ENCODE measurements at places on chromosomes 2 and 18.

GRCh38 chr18:2932247-2933181, 80.4 kb downstream of the LPIN2 start:
- DNase-seq = peak; percentile 72

DNA sequence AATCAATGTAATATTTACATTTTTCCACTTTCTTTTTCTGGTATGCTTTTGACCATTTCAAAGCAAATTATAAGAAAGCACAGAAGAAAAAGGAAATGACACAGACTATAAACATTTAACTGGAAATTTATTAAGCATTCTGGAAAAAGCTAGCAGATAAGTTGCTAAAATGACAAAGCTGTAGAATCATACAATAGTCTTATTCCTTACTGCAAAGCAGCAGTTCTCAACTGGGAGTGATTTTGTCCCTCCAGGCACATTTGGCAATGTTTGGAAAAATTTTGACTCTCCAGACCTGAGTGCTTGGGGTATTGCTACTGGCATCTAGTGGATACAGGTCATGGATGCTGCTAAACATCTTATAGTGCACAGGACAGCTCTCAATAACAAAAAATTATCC, 75.1 kb downstream of the MBD5 start:
- DNase-seq = no peak

- DNase-seq = no peak
Measured at GRCh38 chr2:186884587-186884986, 35.6 kb upstream of the ZSWIM2 start.

- DNase-seq = no peak
Measured at GRCh38 chr18:33755931-33756560, 178.0 kb downstream of the ASXL3 start.

- DNase-seq = no peak
Measured at GRCh38 chr2:17133052-17133671, 385.1 kb downstream of the RAD51AP2 start.

DNA sequence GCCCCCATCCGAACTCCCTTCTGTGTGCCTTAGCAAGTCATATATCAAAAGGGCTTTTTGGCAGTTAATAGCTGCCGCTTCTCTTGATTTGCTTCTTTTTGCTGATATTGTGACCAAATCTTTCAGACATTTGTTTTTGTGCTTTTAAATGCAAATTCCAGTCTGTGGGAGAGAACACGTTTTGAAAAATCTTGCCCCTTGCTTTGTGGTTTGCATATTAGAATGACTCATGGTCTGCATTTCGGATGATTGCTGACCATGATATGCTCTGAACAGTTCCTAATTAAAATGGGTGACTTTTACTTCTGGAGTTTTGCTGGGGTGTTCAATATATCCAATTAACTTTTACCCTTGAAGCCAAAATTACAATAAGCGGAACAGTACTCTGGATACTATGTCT, 58.2 kb upstream of the ST6GAL2 start:
- no peak for DNase-seq

DNA sequence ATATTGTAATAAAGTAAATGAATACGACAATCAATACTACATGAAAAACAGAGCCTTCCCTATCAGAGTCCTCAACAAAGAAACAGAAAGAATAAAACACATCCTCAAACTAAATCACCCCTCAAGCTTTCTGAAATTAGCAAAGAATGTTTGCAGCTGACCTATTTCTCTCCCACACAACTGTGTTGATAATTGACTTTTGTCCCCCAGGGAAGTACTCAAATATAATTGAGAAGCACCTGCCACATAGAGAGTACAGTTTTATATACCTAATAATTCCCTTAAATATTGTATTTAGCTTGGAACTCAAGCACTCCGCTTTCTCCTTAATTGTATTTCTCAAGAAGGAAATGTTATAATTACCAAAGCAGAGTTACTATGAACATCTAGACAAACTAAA, 12.6 kb downstream of the CACNB4 start:
- no peak for DNase-seq
